ENCODE measurements at places on chromosomes 5 and 9. TPM values are rescaled to one million over a fixed set of nuclear protein-coding genes. Genes with fewer than 3 reads are reported as not detected.

DNA sequence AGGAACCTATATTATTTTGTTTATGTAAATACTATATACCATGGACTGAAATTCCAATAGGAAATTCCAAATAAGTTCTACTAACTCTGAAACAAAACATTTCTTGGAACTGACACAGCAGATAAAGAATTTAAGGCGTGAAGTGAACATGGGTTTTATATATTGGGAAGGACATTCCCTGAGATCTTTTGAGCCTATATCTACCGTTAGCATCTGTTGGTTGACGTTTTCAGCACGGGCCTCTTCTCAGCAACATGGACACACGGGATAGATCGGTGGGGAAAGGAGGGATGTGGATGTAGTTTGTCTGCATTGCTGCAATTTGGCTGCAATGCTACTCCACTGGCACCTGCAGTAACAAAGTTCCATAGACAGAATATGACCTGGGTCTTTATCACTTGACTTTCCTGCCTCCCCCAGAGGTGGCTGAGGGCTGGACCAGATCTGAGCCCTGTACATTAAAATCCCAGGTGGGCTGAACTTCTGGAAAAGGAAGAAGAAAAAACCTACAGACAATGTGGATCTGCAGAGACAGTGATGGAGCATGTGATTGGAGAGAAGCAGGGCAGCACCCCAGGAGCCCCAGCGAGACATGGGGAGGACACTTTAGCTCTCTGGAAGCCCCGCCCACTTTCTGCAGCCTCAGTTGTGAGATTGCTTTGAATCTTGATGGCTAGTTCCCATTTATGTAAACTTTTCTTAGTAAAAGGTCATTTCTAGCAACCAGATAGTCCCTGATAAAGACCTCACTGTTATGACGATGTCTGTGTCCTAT is 91.2 kb upstream of the CPEB4 start:
- no peak for DNase-seq

- no peak for DNase-seq
These were observed 386.6 kb upstream of the RPS23 start for GRCh38 chr5:82664732-82665131.

DNA sequence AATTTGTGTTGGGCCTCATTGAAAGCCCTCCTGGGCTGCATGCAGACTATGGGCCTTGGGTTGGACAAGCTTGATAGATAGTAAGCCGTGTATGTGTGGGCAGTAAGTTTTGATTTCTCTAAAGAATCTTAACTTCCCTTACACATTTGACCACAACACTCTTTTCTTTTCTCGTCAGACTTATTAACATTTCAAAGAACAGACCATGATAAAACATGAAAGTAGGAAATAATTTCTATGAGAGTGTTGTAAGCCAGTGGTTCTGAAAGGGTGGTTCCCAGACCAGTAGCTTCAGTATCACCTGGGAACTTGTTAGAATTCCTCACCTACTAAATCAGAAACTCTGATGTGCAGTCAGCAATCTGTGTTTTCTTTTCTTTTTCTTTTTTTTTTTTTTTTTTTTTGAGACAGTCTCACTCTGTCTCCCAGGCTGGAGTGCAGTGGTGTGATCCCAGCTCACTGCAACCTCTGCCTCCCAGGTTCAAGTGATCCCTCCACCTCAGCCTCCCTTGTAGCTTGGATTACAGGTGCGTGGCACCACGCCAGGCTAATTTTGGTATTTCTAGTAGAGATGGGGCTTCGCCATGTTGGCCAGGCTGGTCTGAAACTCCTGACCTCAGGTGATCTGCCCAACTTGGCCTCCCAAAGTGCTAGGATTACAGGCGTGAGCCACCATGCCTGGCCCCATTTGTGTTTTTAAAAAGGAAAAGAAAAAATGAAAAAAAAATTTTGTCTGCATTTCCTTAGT is 20.0 kb upstream of the GCNT1 start:
- no peak for DNase-seq

ITK gene
- 1.3 TPM for total RNA-seq

Measured in skin of body (tissue), 3 donors.